Retinal pigment epithelial cell (primary cell): ENCODE measurements at places on chromosomes 11 and 22.

DNA sequence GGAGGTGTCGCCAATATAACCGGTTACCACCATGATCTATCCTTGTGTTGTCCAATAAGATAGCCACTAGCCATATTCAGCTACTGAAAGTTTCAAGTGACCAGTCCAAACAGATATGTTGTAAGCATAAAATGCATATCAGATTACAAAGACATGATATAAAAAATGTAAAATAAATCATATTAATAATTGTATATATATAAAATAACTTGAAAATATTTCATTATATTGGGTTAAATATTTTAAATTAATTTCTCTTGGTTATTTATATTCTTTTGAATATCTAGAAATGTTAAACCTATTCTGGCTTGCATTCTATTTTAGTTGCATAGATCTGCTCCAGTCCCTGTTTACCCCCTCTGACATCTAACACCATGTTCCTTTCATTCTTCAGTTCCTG lies 121.7 kb upstream of the SEZ6L start:
- no peak for DNase-seq

DNA sequence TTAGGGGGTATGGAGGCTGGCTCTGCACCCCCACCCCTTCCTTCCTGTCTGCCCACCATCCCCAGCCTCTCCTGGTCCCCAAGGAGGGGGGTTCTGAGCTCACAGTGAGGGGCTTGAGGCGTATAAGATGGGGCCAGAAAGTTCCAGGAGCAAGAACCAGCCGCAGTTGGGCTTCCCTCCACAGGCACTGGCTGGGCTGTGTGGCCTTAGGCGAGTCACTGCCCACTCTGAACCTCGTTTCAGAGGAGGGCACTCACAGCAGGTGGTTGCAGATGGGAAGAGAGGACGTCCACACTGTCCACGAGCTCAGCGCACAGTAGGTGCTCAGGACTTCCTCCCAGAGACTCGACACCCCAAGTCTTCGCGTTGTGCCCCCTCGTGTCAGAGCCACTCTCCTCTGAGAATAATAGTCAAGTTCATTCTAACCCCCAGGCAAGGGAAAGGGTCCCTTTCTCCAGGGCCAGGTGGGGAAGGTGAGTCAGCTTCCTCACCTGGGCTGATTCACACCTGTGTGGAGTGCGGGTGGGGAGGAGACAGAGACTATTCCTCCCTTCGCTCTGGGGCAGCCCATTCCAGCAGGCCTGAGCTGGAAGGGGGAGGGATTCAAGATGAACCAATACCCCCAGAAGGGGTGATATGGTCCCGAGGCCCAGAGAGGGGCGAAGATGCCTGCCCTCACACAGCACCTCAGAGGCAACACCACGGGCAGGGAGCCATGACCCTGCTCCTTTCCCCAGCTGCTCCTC lies 29.3 kb downstream of the RPL3 start:
- no peak for DNase-seq

GRCh38 chr11:8811571-8811970 lies 99.4 kb upstream of the AKIP1 start:
- no peak for DNase-seq

DNA sequence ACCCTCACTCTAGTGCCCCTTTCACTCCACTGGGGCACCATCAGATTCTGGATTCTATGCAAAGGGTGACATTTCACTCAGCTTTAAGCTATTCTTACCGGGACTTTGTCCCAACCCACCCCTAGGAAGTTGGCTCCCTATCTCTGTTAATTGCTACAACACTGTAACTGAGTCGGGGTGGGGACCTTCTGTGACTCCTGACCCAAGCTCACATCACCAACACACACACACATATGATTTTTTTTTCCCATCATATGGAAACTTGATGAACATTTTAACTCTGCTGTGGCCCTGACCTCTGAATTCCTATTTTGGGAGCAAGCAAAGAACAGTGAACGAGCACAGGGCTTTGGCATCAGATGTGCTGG lies 16.6 kb downstream of the USH1C start:
- DNase-seq = no peak
